ENCODE measurements at places on chromosomes 11 and 22. TPM values are rescaled to one million over a fixed set of nuclear protein-coding genes. Genes with fewer than 3 reads are reported as not detected.

RRP7A gene
- 19.6 TPM for total RNA-seq

XKR3 gene
- not detected for total RNA-seq

SLC25A18 gene
- total RNA-seq: 3.9 TPM

OR51E1 gene
- total RNA-seq: 1.4 TPM

GRCh38 chr22:32013200-32013599 lies 29.9 kb upstream of the SLC5A1 start:
- no peak overlapping the region for H3K4me3 ChIP-seq
- DNase-seq: no peak
- no peaks in the 10 kb centered on the region for H3K27me3 ChIP-seq
- no peaks in the 10 kb centered on the region for H3K4me1 ChIP-seq
- H3K27ac ChIP-seq: no peak overlapping the region

- no peaks in the 10 kb centered on the region for H3K27me3 ChIP-seq
- no peak overlapping the region for H3K4me3 ChIP-seq
- DNase-seq: no peak
Measured at GRCh38 chr11:29310725-29311342, 706.0 kb downstream of the KCNA4 start.

GRCh38 chr11:79857377-79858214 lies 416.8 kb upstream of the TENM4 start:
- no peak overlapping the region for H3K4me3 ChIP-seq
- DNase-seq: no peak
- no peaks in the 10 kb centered on the region for H3K36me3 ChIP-seq
- H3K27ac ChIP-seq: no peak overlapping the region
- no peaks in the 10 kb centered on the region for H3K4me1 ChIP-seq
- H3K27me3 ChIP-seq: no peaks in the 10 kb centered on the region

DNA sequence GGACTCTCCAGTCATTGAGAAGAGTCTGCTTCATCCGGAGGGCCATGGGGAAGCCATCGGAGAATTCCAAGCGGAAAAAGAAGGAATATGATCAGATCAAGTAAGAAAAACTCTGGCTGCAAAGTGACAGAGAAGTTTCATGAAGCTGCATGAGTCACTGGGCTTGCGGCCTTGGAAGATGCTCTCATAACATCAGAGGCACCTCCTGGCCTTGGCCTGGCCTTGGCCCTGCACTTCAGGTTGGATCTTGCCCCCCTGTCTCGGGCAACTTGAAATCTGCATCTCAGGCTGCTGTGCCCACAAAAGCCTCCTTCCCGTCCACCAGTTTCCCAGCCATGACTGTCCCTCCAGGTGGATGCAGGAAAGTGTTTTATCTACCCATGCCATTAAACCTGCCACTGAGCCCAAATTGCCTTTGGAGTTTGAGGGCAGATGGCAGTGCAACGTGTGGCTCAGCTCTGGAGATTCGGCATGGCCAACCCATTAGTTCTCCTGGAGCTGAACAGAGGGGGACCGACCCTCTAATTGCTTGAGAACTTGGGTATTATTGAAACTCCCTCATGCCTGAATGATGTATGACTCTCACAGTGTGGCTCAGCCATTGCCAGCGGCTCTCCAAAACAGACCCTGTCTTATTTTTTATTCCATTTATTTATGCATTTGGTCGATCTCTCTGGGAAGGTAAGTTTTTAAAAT lies 66.7 kb downstream of the SEZ6L start:
- H3K4me3 ChIP-seq: no peak overlapping the region
- H3K27me3 ChIP-seq: peaks cover 26% of the 10 kb centered on the region
- H3K27ac ChIP-seq: no peak overlapping the region

DNA sequence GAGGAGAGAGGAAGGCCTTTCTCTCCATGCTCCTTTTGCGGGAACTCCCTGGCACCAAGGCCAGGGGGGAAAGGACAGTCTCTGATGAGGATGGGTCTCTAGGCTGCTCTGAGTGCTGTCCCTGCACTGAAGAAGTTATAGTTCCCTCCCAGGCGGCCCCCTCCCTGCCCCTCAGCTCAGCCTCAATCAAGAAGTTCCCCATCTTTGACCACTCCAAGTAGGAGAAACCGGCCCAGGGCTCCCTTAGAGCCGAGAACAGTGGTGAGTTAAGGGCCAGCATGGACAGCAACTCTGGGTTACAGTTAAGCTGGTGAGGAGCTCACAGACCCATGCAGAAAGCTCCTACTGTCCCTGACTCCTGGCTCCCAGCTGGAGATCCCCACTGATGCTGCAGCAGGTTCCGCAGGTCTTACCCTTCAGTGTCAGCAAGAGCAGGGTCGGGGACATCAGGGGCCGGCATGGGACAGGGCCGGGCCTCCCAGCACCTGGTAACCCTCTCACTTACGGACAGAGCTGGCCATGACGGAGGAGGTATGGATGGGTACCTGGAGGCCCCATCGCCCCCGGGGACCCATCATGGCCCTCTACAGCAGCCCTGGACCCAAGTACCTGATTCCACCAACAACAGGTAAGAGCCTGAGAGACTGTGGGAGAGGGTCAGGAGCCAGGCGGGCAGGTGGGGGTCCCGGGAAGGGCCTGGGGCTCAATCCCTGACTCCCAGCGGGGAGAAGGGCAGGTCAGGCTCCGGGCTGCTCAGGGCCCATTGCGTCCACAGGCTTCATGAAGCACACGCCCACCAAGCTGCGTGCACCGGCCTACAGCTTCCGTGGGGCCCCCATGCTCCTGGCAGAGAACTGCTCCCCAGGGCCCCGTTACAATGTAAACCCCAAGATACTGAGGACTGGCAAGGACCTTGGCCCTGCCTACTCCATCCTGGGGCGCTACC lies 4.2 kb downstream of the SCGB1C1 start:
- H3K27me3 ChIP-seq: no peaks in the 10 kb centered on the region
- H3K36me3 ChIP-seq: peaks cover 13% of the 10 kb centered on the region
- no peaks in the 10 kb centered on the region for H3K4me1 ChIP-seq
- peak; percentile 57 for DNase-seq

DNA sequence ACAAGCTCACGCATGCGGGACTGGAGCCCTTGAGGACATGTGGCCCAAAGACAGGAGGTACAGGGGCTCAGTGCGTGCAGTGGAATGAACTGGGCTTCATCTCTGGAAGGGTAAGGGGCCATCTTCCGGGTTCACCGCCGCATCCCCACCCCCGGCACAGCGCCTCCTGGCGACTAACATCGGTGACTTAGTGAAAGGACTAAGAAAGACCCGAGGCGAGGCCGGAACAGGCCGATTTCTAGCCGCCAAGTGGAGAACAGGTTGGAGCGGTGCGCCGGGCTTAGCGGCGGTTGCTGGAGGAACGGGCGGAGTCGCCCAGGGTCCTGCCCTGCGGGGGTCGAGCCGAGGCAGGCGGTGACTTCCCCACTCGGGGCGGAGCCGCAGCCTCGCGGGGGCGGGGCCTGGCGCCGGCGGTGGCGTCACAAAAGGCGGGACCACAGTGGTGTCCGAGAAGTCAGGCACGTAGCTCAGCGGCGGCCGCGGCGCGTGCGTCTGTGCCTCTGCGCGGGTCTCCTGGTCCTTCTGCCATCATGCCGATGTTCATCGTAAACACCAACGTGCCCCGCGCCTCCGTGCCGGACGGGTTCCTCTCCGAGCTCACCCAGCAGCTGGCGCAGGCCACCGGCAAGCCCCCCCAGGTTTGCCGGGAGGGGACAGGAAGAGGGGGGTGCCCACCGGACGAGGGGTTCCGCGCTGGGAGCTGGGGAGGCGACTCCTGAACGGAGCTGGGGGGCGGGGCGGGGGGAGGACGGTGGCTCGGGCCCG lies at the start of gene MIF:
Gene MIF (plus strand): TSS at position 439 of the 765 bp plus-strand sequence. CDS start 92 bp downstream, at position 531.
- peaks cover 16% of the 10 kb centered on the region for H3K4me1 ChIP-seq
- peak within 1 kb of the TSS; percentile 76 for H3K4me3 ChIP-seq
- H3K36me3 ChIP-seq: peaks cover 19% of the 10 kb centered on the region
- no peaks in the 10 kb centered on the region for H3K27me3 ChIP-seq

- no peaks in the 10 kb centered on the region for H3K36me3 ChIP-seq
- peak overlapping the region; percentile 99 for H3K4me3 ChIP-seq
Measured at GRCh38 chr11:748007-748359, 719 bp downstream of the TALDO1 start.

Data from sigmoid colon (tissue), 7 donors.